ENCODE measurements at places on chromosomes 2 and 18.

DNA sequence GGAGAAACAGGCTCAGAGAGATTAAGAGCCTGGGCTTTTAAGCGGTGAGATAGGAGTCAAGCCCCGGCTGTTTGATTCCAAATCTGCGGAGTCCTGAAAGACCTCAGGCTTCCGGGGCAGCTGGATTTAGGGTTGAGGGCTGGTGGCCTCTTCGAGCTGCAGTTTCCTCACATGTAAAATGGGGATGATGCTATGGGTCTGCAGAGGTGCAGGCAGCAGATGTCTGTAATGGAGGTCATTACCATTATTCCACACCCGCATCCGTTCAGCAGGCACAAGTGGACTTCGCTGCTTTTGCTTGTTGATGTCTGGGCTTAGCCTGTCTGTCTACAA lies 175.6 kb upstream of the HS6ST1 start:
- DNase-seq, result no peak

DNA sequence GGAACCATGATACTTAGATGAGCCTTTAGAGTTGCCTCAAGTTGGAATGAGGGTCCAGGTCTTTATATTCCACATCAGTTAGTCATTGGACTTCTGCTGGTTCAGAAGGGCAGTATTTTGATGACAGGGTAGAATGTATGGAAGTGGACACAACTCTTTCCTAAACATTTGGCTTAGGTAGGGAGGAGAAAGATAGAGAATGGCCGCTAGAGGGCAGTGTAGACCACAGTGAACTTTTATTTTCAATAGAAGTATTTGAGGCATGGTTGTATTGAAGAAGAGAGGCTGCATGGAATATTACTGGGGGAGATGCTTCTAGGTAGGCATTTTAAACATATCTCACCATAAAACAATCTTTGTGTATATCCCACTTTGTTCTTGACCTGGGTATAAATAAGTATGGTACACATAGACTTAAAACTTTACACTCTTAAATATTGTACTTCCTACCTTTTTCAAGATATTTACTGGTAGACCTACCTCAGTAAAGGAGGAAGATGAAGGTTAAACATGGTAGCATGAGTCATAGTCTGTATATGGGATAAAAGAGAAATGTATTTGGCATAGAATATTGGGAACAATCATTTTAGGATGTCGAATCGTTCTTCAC lies 497.6 kb upstream of the FAM98A start:
- peak; percentile 21 for DNase-seq

- no peak for DNase-seq
These were observed 193.1 kb upstream of the CXCR4 start for GRCh38 chr2:136310797-136311603.

GRCh38 chr2:172456002-172456401 lies 28.6 kb downstream of the ITGA6 start:
- no peak for DNase-seq

GRCh38 chr18:55577812-55578539 lies 10.0 kb downstream of the TCF4 start:
- no peak for DNase-seq

- DNase-seq, result peak; percentile 49
These were observed 22.1 kb upstream of the CTDP1 start for GRCh38 chr18:79657342-79657996.

- DNase-seq, result no peak
These were observed 150.0 kb upstream of the AGAP1 start for GRCh38 chr2:235343869-235344268.

DNA sequence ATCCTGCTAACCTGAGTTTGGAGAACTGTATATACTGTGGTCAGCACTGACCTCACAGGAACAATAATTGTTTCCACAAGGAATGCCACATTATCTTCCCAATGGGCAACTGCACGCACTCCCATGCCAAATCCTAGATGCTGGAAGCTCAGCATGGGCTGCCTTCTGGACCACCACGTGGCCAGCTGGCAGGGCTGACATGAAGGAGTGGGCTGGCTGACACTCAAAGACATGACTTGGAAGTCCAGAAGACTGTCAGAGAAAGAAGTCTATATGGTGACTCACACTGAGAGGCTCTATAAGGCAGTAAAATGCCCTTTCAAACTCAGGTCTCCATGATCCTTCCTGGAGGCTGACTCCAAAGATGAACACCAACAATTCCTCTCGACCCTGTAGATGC lies 98.4 kb upstream of the RNF152 start:
- no peak for DNase-seq

- DNase-seq, result no peak
These were observed 16.2 kb downstream of the CCBE1 start for GRCh38 chr18:59681051-59681450.

DNA sequence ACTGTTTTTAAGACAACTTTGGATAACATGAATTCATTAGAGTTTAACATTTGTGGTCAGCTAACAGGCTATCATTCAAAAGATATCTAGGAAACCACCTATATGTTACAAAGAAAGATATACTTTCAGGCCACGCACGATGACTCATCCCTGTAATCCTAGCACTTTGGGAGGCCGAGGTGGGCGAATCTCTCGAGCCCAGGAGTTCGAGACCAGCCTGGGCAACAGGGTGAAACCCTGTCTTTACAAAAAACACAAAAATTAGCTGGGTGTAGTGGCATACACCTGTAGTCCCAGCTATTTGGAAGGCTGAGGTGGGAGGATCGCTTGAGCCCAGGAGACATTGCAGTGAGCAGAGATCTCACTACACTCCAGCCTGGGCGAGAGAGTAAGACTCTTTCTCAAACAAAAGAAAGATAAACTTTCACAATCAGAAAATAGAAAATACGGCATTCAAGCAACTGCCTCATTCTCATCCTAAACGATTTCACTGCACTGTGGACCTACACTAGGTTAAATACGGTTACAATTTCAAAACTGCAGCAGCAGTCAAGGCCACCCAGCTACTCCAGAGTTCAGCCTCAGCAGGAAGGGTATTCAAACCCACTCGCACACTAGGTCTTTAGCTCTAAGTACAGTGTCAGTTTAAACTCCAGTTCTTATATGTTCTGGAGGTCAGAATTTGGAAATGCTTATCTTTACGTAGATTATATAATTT lies 250.0 kb upstream of the SLC39A10 start:
- DNase-seq, result no peak

GRCh38 chr2:163592954-163593622 lies 142.7 kb downstream of the FIGN start:
- DNase-seq, result no peak

DNA sequence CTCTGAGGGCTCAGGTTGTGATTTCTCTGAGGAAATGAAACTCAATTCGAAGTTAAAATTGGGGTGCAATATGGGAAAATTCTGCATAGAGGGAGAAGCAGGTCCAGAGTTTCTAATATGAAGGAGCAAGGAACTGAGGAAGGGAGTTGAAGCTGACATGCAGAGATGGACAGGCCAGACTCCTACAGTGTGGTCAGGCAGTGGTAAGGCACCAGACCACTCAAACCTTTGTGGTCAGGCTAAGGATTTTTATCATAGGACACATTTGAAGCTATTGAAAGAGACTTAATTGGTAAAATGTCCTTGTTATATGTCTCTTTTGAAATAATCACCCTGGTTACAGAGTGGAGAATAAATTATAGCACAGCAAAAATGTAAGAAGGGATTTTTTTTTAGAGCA lies 1074.8 kb upstream of the CDH2 start:
- DNase-seq, result no peak

- DNase-seq, result no peak
These were observed 2.2 kb downstream of the TPO start for GRCh38 chr2:1415501-1415900.

GRCh38 chr2:118786746-118787145 lies 60.7 kb downstream of the EN1 start:
- no peak for DNase-seq

- DNase-seq, result no peak
These were observed 71.8 kb downstream of the CMPK2 start for GRCh38 chr2:6793913-6794312.

GRCh38 chr2:19762142-19762541 lies 139.6 kb downstream of the TTC32 start:
- DNase-seq, result no peak

DNA sequence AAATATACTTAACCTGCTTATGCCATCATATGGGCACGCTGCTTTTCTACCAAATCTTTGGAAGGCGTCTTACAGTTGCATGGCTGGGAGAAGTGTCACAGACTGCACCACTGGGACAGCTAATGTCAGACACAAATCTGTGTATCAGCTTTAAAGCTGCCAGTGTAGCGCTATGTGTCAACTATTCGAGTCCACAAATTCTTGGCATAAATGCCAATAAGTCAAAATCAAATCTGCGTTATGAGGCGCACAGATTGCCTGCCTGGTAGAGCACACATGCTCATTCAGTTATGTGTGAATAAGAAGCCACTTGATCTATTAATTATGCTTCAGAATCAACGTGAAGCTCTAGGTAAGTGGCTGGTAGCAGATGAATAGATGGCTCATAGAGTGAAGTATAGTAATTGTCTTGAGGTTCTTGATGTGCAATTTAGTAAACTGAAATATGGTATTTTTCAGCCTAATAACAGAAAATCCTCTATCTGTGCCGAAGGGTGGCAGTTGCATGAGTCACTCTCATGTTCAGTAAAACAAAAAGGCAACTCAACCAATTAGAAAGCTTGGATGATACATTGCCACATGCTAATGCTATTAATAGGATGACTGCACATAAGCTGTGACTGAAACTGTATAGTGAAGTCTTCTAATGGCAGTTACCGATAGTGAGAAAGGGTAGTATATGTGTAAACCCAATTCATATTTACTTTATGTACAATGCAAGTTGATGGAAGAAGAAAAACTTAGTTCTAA lies 52.0 kb downstream of the DCC start:
- no peak for DNase-seq

- no peak for DNase-seq
These were observed 388.1 kb upstream of the SLC14A2 start for GRCh38 chr18:45227001-45227742.

GRCh38 chr18:2939317-2939716 lies 73.6 kb downstream of the LPIN2 start:
- no peak for DNase-seq

- DNase-seq, result no peak
These were observed 99.4 kb downstream of the NEDD4L start for GRCh38 chr18:58143386-58143785.

DNA sequence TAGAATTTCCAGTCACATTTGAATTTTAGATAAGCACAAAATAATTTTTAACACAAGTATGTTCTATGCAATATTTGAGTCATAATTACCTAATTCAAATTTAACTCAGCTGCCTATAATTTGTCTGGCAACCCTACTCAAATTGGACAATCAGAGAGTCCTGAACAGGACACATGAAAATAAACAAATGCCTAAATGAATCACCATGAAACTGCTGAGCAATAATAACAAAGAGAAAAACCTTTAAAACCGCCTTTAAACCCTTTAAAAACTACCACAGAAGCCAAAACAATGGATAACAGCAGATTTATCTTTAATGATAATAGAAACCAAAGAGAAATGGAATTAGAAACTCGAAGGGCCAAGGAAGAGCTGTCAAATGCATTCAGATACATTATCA lies 39.5 kb downstream of the ARL4C start:
- DNase-seq, result no peak

DNA sequence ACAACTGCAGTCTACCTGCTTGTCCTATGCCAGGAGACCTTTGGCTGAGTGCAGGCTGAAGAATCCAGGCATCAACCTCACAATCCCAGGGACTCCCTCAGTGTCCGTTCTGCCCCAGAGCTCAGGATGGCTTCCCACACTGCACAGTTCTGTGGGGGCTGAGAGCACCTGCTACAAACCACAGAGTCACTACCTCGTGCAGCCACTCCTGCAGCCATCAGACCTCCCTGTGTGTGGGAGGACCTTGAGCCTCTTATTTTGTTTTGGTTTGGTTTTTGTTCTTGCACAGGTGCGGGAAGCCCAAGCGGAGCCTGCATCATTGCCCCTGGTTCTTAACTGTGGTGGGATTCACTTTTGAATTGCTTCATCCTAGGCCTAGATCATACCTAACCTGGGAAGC lies 31.0 kb downstream of the NAT8 start:
- no peak for DNase-seq

GRCh38 chr18:45755934-45756333 lies 32.0 kb downstream of the SLC14A1 start:
- peak; percentile 41 for DNase-seq

- DNase-seq, result peak; percentile 79
These were observed 816 bp downstream of the CDH2 start for GRCh38 chr18:28175930-28176697.

- no peak for DNase-seq
These were observed 560.0 kb downstream of the CCDC85A start for GRCh38 chr2:56743807-56744206.

DNA sequence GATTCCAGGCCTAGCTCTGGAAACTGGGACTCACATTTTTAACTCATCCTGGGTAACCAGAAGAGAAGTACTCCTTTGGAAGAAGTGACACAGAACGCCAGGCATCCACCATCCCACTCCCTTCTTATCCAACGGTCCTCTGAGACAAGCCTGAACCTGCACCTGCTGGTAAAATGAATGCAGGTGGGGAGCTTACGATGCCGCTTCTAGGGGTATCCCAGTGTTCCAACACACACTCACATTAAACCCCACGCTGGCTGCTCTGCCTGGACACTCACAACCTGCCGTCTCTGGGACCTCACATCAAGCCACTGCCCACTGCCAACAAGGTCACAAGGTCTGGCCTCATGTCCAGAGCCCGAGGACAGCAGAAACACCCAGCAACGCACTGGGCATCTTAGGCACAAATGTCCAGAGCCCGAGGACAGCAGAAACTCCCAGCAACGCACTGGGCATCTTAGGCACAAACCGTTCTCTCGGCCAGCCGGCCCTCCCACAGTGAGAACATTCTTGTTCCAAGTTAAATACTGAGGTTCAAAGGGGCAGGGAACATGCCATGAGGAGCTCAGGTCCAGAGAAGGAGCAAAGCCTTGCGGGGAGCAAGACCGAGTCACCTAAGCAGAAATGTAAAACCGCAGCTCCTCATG lies 9.9 kb downstream of the SLC66A2 start:
- DNase-seq, result no peak

GRCh38 chr2:130371723-130372054 lies 15.8 kb downstream of the PTPN18 start:
- no peak for DNase-seq

GRCh38 chr18:12049978-12050811 lies 43.4 kb upstream of the ANKRD62 start:
- DNase-seq, result no peak

DNA sequence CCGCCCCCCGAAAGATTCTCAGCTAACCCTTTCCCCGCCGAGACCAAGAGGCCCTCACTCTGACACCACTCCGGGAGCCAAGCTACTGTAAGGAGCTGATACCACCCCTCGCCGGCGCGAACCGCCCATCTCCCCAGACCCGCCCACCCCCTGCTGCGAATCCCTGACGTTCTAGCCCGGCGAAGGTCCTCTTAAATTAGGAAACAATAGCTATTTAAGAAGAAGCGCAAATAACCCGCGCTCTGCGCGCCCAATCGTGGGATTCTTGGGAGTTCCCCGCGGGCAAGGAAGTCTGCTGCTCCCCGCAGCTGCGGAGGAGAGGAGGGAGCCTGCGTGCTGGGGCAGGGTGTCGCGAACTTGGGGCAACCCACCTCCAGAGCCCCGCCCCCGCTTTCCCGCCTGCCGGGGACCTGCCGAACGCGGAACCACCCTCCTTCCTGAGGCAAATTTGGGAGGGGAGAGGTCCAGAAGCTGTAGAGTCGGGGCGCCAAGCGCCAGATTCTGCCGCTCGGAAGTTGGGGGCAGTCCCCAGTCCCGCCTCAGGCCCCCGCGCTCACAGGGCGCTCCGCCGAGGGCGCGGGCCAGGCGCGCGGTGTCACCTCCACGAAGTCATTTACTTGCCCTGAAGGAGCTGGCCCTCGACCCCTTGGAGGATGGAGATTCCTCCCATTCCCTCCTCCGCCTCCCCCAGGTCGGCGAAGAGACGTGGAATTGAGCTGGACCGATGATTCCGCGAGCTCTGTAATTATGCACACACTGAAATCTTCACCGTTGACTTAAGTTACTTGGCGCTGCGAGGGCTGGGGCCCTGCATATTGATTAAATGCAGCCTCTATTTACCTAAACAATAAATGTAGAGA lies 8.4 kb upstream of the SP9 start:
- DNase-seq, result no peak

Data from NCI-H1092 treated with DMSO at 0.1 percent for 48 hours (cell line).